ENCODE measurements at places on chromosomes 4 and X.

- no peak for DNase-seq
These were observed 13.0 kb downstream of the TRAPPC2 start for GRCh38 chrX:13721371-13721770.

- no peak for DNase-seq
These were observed 13.0 kb upstream of the SLC25A5 start for GRCh38 chrX:119455264-119455663.

DNA sequence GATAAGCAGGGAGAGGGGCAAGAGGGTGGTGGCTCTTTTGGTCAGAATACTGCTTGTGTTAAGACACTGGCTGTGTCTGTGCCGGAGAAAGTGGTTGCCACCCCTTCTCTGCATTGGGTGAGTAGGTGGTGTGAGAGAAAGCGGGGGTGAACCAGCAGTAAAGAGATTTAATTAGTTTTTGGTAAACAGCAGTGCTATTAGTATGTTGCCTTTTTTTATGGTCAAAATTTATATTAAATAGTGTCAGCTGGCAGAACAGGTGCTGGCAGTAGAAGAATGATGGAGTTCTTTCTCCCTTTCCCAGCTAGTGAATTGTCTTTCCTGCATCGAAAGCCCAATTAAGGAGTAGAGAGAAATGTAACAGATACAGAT lies 181.6 kb downstream of the LARP7 start:
- DNase-seq = no peak

DNA sequence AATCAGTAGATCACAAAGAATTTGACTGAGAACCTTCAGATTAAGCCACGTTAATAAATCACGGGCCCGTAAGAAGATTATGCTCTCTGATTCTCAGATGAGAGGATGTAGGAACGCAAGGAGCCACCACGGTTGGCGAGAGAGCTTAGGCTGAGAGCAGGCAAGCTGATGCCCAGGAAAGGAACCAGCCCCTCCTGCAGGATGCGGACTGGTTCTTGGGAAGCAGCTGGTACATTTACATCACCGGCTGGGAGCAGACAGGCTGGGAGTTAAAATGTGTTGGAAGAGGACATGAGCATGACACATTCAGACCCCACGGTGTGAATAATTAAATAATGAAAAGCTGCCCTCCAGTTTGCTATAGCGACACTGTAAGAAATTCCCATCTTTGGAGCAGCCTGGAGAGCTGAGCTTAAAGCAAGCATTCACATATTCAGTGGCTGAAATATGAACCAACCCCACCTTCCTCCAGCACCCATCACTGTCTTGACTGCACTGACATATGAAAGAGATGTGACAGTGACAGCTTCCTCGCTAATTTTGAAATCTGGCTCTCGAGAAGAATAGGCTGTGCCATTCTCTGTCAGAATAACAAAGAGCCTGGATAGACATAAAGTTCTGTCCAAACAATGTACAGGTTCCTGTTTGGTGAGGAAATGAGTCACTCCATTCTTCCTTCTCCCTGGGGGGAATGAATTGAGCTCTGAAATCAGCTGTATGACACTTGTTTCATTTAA lies 33.1 kb downstream of the LNX1 start:
- no peak for DNase-seq

DNA sequence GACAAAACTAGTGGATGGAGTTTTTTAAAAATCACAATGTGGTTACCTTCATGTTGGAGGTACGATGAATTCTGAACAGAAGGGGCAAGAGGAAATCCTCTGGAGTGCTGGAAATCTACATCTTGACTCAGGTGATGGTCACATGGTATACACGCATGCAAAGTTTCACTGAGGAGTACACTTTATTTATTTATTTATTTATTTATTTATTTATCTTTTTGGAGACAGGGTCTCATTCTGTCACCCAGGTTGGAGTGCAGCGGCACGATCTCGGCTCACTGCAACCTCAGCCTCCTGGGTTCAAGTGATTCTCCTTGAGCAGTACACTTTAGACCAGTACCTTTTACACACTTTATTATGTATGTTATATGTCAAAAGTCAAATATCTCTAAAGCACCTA lies 645.7 kb upstream of the DIPK2B start:
- DNase-seq = no peak

GRCh38 chr4:133157460-133158160 lies 8.5 kb downstream of the PCDH10 start:
- no peak for DNase-seq

DNA sequence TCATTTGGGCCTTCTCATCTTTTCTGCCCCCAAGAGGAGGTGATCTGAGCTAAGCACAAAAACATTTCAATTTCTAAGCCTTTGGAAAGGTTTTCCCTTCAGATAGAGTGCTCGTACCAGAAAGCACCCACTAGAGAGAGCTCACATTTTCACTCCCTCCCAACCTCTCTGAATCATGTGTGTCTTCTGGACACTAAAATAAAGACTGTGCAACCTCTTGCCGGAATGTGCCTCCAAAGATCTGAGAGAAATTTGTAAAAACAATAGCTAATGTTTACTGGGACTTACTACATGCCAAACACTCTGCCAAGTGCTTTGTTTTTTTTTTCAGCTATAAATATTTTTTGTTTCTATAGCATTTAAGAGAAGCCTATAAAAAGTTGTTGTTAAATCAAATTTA lies 120.6 kb upstream of the LNX1 start:
- no peak for DNase-seq

Measured in left colon (tissue), 2 donors.